ENCODE measurements at places on chromosomes 13 and 19. TPM values are rescaled to one million over a fixed set of nuclear protein-coding genes. Genes with fewer than 3 reads are reported as not detected.

DNA sequence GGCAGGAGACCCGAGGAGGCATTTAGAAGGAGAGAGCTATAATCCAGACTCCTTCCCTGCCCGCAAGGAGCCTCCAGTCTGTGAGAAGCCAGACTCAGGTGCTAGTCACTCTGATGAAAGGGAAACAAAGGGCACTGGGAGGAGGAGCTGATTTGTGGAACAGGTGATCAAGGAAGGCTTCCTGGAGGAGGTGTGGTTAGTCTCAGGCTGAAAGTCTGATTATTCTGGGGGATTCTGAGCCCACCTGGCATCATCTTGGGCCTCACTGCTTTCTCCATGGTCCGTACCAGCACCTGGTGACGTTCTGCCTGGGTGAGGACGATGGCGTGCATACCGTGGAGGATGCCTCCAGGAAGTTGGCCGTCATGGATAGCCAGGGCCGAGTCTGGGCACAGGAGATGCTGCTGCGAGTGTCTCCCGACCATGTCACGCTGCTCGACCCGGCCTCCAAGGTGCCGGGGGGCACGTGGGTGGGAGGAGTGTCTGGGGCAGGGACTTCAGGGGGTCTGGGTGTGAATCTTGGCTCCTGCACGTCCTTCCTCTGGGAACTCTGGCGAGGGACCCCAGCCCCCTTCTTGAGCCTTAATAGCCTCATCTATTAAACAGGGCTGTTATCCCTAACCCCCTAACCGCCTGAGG lies 3.9 kb downstream of the EPS8L1 start:
- DNase-seq, result no peak
- peaks cover 21% of the 10 kb centered on the region for H3K27me3 ChIP-seq
- peak overlapping the region; percentile 89 for H3K4me3 ChIP-seq
- no peaks in the 10 kb centered on the region for H3K36me3 ChIP-seq
- peaks cover 28% of the 10 kb centered on the region for H3K4me1 ChIP-seq

DNA sequence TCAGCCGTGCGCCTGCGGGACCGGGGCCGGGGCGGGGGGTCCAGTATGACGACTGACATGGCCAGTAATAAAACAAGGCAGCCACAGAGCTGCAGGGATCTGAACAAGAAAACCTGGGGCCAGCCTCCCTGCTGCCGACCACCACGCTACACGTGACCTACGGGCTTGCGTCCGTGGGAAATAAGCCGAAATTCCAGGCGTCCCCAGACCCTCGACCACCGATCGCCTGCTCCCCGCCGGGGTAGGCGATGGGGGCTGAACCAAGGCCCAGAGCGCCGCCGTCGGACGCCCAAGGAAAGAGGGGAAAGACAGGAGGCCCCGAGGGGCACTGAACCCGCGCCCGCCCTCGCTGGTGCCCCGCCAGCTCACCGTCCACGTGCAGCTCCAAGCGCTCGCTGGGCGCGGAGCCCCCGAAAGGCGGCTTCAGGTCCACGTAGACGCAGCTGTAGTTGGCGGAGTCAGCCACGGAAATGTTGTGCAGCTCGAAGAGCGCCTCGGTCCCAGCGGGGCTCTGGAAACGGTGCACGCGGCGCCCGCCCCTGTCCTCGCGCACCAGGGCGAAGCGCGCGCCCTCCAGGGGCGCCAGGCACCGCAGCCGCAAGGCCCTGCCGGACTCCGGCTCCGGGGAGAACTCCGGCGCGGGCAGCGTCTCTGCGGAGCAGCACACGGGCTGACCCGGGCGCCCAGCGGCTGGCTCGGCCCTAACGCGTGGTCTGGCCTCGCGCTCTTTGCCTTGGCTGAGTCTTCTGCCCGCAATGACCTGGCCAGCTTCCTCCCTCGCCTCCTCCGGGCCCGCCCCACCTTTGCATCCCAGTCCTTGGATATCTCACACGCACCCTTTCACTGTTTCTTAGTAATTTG lies 3.1 kb downstream of the A1BG start:
- peaks cover 15% of the 10 kb centered on the region for H3K4me1 ChIP-seq
- DNase-seq, result no peak
- no peak overlapping the region for H3K27ac ChIP-seq
- peaks cover 2% of the 10 kb centered on the region for H3K27me3 ChIP-seq

DNA sequence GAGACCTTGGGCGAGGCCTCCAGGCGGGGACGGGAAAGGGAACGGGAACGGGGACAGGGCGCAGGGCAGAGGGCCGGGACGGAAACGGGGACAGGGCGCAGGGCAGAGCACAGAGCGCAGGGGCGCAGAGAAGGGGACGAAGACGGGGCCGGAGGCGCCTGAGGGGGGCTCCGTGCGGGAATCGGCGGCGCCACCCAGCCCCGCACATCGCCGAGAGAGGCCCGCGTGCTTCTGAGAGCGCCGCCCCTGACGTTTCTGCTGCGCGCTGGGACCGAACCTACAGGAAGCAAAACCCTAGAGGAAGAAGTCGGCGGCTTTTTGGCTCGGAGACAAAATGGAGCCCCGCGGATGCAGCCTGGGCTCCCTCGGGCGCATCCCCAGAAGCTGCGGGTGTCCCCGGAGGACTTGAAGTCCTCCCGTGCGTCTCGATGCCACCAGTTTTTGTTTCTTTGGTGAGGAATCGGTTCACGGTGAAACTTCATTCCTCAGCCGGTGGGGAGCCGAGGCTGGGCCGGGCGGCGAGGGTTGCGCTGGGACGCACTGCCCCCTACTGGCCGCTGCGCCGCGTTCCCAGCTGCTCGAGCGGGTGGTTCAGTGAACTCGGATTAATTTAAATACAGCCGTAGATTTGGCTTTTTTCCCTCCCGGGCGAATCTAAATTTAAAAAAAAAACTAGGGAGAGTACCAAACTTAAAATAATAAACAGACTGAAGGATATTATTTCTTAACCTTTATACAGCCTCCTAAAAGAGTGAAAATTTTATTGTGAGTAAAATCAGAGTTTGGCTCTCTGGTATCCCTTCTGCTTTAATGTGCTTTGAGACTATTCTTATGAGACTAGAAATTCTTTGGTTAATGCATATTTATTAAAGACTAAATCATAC lies 350.0 kb upstream of the ARGLU1 start:
- peak overlapping the region; percentile 73 for H3K4me3 ChIP-seq
- no peaks in the 10 kb centered on the region for H3K36me3 ChIP-seq
- DNase-seq, result peak; percentile 57
- no peak overlapping the region for H3K27ac ChIP-seq
- H3K27me3 ChIP-seq, result peaks cover 1% of the 10 kb centered on the region
- peaks cover 7% of the 10 kb centered on the region for H3K4me1 ChIP-seq

The SHKBP1 gene
- polyA plus RNA-seq, result 156 TPM

DNA sequence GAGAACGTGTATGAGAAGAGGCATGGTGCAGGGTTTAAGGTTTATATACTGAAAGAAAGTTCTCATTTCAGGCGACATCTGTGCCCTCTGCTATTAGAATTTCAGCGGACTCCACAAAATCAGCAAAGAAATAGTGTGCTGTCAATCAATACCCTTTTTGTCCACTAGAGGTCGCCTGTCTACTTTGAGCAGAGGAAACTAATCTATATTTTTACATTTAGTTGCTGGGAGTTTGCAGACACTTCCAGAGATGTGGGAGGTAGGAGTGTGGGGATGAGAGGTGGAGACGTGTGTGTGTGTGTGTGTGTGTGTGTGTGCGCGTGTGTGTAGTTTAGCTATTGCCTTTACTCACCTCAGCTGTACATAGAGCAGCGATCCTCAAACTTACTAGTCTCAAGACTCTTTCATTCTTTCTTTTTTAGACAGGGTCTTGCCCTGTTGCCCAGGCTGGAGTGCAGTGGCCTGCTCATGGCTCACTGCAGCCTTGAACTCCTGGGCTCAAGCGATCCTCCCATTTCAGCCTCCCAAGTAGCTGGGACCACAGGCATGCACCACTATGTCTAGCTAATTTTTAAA lies 9.7 kb downstream of the INAFM1 start:
- peaks cover 2% of the 10 kb centered on the region for H3K27me3 ChIP-seq
- H3K36me3 ChIP-seq, result no peaks in the 10 kb centered on the region
- DNase-seq, result peak; percentile 51
- H3K4me1 ChIP-seq, result no peaks in the 10 kb centered on the region
- H3K27ac ChIP-seq, result no peak overlapping the region

GRCh38 chr13:74931698-74932433 lies 550.1 kb downstream of the TBC1D4 start:
- H3K27ac ChIP-seq, result no peak overlapping the region
- H3K4me1 ChIP-seq, result no peaks in the 10 kb centered on the region
- peaks cover 5% of the 10 kb centered on the region for H3K36me3 ChIP-seq
- DNase-seq, result no peak

The C13orf42 gene
- not detected for polyA plus RNA-seq

The TNFRSF19 gene
- polyA plus RNA-seq, result 0.19 TPM

DNA sequence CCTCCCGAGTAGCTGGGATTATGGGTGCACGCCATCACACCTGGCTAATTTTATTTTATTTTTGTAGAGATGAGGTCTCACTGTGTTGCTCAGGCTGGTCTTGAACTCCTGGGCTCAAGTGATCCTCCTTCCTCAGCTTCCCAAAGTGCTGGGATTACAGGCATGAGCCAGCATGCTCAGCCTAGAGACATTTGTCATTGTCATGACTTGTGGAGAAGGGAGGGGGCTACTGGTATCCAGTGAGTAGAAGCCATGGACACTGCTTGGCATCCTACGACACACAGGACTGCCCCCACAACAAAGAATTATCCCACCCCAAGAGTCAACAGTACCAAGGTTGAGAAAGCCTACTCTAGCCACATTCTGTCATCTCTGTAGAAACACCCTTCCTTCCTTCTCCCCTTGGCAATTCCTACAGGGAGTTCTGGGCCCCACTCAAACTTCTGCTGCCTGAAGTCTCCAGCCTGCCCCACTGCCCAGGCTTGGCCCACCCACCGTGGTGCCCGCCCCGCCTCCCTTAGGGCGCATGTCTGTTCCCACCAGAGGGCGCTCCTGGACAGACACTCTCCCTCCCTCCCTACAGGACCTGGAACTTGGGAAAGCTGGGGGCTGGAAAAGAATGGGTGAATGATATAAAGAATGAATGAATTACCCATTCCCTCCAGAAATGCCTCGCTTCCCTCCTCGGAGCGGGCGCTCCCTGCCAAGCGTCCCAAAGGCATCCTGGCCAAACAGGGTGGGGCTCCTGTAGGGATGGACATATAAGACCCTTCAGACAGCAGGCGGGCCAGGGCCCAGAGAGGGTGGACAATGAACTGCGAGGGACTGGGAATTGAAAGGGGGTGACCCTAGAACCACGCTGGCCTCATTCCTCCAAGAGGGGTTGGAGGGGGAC lies 5.5 kb upstream of the EMP3 start:
- peak overlapping the region; percentile 55 for H3K4me3 ChIP-seq
- peak overlapping the region; percentile 96 for H3K27ac ChIP-seq
- DNase-seq, result peak; percentile 78
- H3K27me3 ChIP-seq, result peaks cover 19% of the 10 kb centered on the region
- H3K36me3 ChIP-seq, result peaks cover 4% of the 10 kb centered on the region

- no peaks in the 10 kb centered on the region for H3K27me3 ChIP-seq
- no peak for DNase-seq
- H3K27ac ChIP-seq, result no peak overlapping the region
- no peak overlapping the region for H3K4me3 ChIP-seq
- H3K36me3 ChIP-seq, result no peaks in the 10 kb centered on the region
- H3K4me1 ChIP-seq, result peaks cover 61% of the 10 kb centered on the region
Measured at GRCh38 chr19:5968431-5969373, 9.2 kb downstream of the RANBP3 start.

DNA sequence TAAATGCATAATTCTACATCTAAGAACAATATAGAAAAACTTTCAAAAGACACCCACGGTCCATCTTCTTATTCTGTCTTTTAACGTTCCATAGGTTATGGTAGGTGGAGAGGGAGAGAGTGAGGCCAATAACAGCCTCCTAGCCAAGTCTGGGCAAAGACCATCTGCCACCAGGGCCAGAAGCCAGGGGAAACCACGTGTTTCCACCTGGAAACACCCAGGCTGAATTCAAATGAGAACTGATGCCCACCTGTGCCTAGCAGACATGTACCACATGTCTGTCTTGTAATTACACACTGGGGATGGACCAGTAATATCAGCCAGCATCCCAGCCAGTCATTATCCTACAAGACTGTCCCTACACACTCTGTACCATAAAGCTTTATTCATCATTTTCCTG lies 1573.1 kb downstream of the EFNB2 start:
- no peak for DNase-seq
- no peaks in the 10 kb centered on the region for H3K4me1 ChIP-seq
- no peaks in the 10 kb centered on the region for H3K27me3 ChIP-seq
- H3K27ac ChIP-seq, result no peak overlapping the region
